ENCODE measurements at places on chromosomes 5 and 9.

DNA sequence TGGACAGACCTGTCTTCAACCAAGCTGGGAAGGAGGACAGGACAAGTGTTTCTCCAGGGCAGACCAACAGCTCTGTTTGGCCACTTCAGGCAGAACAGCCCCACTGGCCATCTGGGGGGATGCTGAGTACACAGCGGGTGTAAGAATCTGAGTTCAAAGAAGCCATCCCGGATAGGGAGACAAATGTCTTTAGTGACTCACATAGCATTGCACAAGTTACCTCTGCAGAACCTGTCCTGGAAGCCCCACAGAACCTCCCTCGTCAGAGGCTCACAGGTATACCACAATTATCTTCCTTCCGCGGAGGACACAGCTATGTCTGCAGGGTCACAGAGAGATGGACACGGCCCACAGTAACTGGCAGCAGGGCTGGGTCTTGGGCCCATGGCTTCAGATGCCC is 2.0 kb downstream of the OR2V2 start:
- DNase-seq = no peak

DNA sequence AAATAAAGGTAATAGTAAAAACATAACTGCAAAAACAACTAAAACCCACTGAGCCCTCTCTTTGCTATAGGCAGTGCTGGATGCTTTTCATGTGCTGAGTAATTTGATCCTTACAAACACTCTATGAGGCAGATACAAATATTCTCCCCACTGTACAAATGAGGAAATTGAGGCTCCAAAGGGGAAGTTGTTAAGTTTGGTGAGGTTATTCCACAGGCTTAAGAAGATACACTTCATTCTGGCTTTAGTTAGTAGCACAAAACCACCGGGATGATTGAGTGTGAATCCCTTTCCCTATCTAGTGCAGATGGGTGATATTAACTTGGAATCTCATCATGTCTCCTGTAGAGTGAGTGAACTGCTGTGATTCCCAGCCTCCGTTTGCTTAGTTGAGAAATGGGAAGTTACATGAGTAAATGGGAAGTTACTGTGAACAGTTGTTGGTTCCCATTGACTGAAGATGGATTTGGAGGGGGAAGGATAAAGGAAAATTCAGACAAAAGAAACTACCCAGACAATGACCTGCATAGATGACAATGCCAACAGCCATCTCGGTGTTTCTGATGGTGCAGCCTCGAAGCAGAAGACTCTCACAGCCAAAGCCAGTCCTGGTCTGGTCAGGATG is 208.3 kb downstream of the ATP10B start:
- DNase-seq = no peak

DNA sequence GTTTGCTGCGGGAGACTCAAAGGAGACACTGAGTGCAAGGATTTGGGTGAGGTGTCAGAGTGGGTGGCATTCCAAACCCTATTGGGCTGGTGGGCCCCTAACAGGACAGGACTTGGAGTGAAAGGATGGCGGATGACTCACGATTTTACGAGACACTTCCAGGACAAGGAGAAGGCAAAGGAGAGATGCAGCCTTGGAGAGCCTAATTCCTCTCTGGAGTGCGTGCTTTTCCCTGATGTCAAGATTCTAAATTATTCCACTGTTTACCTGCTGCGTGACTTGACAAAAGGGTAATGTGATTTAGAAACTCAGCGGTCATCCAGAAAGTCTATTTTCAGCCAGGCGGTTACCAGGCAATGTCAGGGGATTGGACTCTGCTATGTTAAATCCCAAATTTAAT is 41.6 kb upstream of the CD180 start:
- DNase-seq = no peak

GRCh38 chr5:5046680-5047502 is 93.2 kb upstream of the ADAMTS16 start:
- no peak for DNase-seq

DNA sequence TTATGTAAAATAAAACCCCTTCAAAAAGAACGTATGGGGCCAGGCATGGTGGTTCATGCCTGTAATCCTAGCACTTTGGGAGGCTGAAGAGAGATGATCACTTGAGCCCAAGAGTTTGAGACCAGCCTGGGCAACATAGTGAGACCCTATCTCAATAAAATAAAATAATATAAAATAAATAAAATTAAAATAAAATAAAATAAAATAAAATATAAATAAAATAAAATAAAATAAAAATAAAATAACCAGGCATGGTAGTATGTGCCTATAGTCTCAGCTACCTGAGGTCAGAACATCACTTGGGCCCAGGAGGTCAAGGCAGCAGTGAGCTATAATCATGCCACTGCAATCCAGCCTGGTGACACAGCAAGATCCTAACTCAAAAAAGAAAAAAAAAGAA is 185.1 kb downstream of the EPB41L4A start:
- no peak for DNase-seq

DNA sequence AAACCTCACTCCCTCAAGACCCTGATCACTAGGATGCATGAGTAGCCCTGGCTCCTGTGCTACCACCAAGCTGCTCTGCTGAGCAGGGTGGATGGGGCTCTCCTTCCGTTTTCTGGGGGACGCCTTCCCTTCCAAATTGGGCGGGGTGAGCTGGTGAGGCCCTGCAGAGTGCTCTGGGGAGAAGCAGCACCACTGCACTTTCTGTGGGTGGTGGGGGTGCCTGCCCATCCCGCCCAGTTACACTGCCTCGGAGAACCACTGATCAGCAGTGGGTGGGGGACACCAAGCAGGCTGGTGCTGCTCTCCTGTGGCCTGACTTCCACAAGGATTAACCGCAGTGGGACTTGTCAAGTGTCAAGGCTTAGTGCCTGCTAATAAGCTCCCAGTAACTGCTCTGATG is 19.0 kb downstream of the GFPT2 start:
- DNase-seq = no peak
